ENCODE measurements at places on chromosomes 2 and 18. TPM values are rescaled to one million over a fixed set of nuclear protein-coding genes. Genes with fewer than 3 reads are reported as not detected.

The EGR4 gene
- 0.27 TPM for total RNA-seq

The UGGT1 gene
- total RNA-seq = 23.1 TPM

The C2orf81 gene
- total RNA-seq = 4.4 TPM

The TUBA4B gene
- 0.26 TPM for total RNA-seq

The STK17B gene
- total RNA-seq = 6.6 TPM

The UCN gene
- 2.2 TPM for total RNA-seq

The RNF25 gene
- 50.6 TPM for total RNA-seq

The ZAP70 gene
- total RNA-seq = not detected

The VWA3B gene
- total RNA-seq = not detected

The REG3A gene
- not detected for total RNA-seq
